ENCODE measurements at places on chromosomes 7 and 10.

DNA sequence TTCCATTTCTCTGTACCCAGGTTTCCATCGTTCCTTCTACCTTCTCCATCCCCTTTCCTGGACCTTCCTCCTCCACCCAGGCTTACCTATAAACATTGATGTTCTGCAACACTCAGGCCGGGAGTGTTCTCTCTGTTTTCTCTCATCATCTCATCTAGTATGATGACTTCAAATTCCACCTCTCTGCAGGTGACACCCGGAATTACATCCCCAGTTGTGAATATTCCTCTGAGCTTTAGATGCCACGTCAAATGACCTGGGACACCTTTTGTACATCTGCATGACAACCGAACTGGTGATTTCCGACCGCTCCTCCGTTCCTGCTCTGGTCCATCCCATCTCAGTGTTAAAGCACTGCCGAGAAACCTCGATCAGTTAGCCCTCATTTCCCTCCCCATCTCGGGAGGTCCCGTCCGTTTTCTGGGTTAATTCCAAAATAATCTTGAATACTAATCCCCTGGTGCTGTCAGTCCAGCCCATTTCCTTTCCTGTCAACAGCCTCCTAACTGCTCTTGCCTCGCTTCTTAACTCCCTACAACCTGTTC is 76.7 kb upstream of the SAMD8 start:
- no peak for DNase-seq

GRCh38 chr10:70931168-70931815 is 42.9 kb upstream of the PCBD1 start:
- DNase-seq: peak; percentile 38

- DNase-seq: no peak
Measured at GRCh38 chr10:3178042-3178441, 5.5 kb upstream of the PITRM1 start.

- peak; percentile 87 for DNase-seq
Measured at GRCh38 chr7:130894146-130894908, 160.3 kb upstream of the KLF14 start.

DNA sequence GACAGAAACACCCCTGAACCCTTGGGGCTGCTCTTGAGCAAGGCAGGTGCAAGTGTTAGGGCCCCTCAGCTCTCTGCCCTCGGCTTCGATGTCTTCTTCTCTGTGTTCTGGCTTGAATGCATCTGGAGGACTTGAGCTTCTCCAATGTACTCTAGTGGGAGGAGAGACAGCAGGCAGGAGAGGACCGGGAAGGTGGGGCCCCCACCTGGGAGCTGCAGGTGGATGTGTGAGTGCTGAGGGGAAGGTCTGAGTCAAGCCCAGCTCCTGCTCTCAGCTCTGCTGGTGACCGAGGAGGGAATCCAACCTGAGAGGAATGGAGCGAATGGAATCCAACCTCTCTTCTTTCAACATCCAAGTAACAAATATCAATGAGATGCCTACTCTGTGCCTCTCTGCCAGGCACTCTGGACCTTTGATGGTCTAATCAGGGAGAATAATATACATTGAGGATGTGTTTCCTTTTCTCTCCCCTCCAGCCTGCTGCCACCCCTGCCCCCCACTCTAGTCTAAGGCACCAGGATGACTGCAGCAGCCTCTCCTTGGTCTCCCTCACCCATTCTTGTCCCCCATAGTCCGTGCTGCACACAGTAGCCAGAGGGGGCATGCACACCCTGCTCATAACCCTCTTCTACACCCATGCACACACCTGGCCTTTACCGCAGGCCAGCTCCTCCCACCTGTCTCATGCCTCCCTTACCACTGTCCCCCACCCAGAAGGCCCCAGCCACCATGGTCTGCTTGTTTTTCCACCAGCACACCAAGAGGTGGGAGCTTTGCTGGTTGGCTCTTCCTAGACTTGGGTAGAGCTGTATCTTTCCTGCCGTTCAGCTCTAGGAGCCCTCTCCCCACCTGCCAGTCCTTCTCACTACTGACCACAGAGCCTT is 13.6 kb downstream of the TBATA start:
- no peak for DNase-seq

- no peak for DNase-seq
Measured at GRCh38 chr7:24764972-24765744, 7.9 kb upstream of the GSDME start.

GRCh38 chr10:1168763-1169162 is 112.6 kb downstream of the WDR37 start:
- no peak for DNase-seq

GRCh38 chr10:70169649-70170364 is 507 bp downstream of the SAR1A start:
- no peak for DNase-seq

- DNase-seq: no peak
Measured at GRCh38 chr7:19690736-19691135, 18.1 kb downstream of the POLR1F start.

DNA sequence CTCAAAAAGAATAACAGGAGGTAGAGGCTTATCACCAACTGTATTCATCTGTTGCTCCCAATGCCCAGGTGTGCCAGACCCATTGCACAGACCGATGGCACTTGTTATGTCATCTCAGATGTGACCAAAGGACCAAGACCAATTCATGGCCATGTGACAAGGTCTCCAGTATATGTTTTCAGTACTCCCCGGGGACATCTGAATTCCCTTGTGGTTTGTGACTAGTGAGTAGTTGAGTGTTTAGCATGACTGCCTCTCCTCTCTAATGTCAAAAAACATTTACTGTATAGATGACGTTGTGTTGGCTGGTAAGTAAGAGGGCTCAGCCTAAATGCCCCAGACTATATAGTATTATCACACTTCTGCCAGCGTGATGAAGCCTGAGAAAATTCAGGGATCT is 202.1 kb upstream of the SMIM30 start:
- DNase-seq: no peak

GRCh38 chr7:147859486-147859885 is 731.1 kb upstream of the C7orf33 start:
- DNase-seq: no peak

DNA sequence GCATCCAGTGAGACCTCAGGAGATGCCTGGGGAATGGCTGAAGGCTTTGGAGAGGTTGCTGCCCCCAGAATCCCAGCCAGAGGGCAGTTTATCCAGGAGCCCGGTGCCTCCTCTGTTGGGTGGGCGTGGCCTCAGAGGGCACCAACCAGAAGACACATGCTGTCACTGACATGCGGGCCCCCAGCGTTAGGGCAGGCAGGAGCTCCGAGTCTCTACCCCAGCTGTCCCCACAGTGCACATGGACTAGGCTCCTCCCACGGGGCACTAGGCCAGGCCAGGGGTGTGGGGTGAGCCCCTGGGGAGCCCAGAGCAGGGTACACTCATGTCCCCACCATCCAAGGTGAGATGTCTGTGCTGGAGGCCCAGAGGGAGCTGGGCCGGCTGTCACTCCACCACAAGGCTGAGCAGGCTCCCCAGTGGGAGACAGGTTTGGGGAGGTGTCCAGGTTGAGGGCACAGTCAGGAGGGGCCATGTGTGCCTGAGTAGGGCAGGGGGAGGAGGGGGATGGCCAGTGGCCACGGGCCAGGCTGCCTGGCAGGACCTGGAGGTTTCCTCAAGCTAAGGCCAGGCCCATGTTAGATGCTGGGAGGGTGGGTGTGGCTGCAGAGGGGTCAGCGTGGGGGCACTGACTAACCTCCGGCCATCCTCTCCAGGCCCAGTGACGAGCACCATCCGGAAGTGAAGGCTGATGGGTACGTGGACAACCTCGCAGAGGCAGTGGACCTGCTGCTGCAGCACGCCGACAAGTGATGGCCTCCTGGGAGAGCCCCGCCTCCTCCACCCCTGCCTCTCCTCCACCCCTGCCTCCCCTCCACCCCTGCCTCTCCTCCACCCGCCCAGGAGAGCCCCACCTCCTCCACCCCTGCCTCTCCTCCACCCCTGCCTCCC is 131.3 kb downstream of the FAM53B start:
- no peak for DNase-seq

DNA sequence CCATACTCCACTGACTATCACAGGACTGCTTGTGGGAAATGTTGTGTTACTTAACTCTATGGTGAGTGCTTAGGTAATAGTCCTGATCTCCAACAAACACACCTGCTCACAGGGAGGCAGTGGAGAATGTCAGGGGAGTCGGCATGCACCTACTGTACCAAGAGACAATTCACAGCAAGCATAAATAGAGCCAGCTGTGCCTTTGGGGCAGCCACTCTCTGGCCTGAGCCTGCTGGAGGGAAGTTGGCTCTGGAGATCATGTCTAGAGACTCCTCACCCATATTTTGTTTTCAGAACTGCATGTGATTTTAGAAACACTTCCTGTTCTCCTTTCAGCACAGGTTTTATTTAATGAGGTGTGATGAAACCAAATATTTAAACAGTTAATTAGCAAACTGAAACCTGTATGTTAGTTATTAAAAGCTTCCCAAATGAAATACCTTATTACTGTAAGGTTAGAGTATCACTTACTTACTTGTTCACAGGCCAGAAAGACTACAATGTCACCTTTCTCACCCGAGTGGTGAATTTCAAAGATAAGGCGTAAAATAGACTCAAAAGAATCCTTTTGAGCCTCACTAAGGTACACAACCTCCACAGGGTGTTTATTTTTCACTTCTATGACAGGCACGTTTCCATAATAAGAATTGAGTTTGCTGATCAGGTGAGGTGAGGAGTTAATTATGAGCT is 21.8 kb downstream of the DHX32 start:
- no peak for DNase-seq

- DNase-seq: peak; percentile 89
Measured at GRCh38 chr7:100602889-100603725, 944 bp downstream of the PCOLCE start.

DNA sequence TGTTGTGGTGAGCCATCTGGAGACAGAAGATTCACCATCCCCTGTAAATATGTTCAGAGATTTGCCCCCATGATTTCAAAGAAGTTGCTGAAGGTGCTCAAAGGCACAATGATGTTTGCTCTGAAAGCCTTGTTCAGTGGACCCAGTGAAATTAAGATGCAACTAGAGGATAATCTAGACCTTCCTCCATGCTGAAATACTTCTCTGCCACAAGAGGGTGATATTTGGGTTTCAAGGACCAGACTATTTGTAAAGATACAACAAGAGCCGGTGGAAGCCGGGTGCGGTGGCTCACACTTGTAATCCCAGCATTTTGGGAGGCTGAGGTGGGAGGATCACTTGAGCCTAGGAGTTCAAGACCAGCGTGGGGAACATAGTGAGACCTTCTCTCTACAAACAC is 13.5 kb upstream of the MSRB2 start:
- no peak for DNase-seq

GRCh38 chr7:30594048-30594539 is 584 bp upstream of the GARS1 start:
- DNase-seq: no peak

DNA sequence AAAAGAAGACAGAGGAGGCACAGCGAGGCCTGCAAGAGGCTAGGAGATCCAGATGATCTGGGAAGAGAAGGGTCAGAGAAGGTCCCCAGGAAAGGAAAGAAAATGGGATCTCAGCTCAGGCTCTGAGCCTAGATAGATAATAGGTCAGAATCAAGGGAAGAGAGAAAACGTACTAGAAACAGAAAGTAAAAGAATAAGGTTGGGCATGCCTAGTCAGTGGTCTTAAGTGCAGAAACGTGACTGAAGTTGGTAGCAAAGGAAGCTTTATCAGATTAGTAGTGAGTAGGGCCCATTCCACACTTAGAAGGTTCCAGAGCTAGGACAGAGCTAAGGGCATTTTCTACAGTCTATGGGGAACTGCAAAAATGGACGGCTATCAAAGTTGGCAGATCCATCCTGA is 84.8 kb upstream of the ASAH2 start:
- DNase-seq: no peak

DNA sequence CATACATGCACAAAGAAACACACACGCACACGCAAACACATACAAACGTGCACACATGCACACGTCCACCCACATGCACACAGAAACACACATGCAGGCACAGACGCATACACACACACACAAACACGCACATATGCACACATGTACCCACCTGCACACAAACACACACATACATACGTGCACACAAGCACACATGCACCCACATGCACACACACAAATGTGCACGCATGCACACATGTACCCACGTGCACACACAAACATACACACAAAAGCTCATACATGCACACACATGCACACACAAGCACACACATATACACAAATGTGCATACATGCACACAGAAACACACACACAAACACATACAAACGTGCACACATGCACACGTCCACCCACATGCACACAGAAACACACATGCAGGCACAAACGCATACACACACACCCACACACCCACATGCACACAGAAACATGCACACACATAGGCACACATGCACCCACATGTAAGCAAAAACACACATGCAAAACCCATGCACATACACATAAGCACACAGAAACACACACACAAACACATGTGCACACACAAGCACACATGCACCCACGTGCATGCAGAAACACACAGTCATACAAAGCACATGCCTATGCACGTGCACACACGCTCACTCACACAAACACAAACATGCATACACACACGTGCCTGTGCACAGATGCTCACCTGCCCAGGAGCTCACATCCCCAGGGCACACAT is 44.8 kb downstream of the FOXL3 start:
- DNase-seq: no peak

GRCh38 chr10:29857843-29858701 is 201.3 kb downstream of the JCAD start:
- peak; percentile 87 for DNase-seq

DNA sequence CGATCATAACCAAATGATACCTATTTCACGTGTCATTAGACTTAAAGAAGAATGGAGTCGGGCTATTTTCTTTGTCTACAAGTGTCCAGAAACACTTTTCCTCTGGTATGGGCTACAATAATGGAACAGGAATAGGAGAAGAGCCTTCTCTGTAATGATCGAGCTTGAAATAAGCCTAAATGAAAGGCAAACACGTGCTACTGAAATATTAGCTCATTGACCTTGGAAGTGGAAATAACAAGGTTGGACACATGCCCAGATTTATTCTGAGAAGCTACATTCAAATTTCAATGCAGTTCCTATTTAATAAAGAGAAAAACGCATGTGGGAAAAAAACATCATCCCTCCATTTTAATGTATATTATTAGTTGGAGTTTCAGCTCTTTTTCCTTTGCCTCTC is 254.7 kb upstream of the PTER start:
- DNase-seq: no peak

DNA sequence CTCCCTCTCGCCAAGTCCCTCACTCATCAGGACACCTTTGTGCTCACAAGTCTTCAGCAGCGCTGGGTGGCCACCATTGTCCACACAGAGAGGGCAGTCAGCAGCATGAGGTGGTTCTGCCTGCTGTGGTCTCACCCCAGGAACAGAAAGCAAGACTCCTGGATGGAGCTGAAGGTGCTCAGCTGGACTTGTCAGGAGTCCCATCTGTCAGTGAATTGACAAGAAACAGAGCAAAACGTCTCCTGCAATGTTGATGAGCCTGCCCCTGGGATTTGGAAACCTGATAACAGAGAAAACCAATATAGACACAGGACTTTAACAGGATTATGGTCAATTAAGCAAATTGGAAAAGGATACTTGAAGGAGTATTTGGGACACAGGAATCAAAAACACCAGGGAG is 122.2 kb upstream of the PRSS58 start:
- no peak for DNase-seq

Data from astrocyte of the spinal cord (primary cell).